Cerebellum (tissue), 4 donors: ENCODE measurements at places on chromosomes 4 and X. TPM values are rescaled to one million over a fixed set of nuclear protein-coding genes. Genes with fewer than 3 reads are reported as not detected.

DNA sequence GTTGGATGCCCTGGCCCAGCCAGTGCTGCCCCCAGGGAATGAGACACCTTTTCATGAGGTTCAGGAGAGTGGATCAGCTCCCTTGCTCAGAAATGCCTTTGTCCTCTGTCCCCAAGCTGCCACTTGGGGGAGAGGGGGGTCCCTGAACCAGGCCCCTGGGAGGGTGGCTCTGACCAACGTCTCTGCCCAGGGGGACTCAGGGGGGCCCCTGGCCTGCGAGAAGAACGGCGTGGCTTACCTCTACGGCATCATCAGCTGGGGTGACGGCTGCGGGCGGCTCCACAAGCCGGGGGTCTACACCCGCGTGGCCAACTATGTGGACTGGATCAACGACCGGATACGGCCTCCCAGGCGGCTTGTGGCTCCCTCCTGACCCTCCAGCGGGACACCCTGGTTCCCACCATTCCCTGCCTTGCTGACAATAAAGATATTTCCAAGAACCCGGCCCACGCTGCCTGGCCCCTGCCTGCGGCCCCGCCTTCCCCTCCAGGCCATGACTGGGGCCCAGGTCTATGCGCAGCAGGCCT lies 7.3 kb downstream of the HGFAC start:
- DNase-seq = no peak

- DNase-seq = no peak
Measured at GRCh38 chr4:146073517-146073916, 102.0 kb upstream of the LSM6 start.

The SLC9B1 gene
- 4.3 TPM for total RNA-seq

DNA sequence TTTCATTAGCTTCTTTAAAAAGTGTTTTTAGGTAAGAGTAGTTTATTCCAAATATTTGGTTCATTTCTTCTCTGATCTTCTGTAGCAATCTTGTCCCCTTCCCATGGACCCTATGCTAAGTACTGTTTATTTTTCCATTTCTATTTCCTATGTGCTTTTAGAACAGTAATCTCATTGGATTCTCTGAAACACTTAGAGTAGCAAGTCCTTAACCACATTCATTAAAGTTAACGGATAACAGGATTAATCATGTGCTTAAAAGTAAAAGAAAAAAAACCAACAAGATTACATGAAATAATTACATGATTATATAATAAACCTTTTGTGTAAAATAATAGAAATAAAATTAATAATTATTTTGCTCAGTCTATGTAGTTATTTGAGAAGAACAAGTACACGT lies 929.7 kb downstream of the C4orf33 start:
- DNase-seq = no peak

The GPR119 gene
- not detected for total RNA-seq

The SPARCL1 gene
- total RNA-seq = 83.3 TPM
